ENCODE measurements at places on chromosomes 11 and 22. TPM values are rescaled to one million over a fixed set of nuclear protein-coding genes. Genes with fewer than 3 reads are reported as not detected.

APOL3 gene
- total RNA-seq: 11.4 TPM

AIFM3 gene
- 26.3 TPM for total RNA-seq

NLRP14 gene
- total RNA-seq: 0.88 TPM

SF3A1 gene
- 78.5 TPM for total RNA-seq

Data from camera-type eye (tissue), 1 donor.